Brain pericyte (primary cell): ENCODE measurements at places on chromosomes 6 and 20.
A peak's percentile ranks its signal among the peaks of the same experiment; 100 is the strongest.

DNA sequence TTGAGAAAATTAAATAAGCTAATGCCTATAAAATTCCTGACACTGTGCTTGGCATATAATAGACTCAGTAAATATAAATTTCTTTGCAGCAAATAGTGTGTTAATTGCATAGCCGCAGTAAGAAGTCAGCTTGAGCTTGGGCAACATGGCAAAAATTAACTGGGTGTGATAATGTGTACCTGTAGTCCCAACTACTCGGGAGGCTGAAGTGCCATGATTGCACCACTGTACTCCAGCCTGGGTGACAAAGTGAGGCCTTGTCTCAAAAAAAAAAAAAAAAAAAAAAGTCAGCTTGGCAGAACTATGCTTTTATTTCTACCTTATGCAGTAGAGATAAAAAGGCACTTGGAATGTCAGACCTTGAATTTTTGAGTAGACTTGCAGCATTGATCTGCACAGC, 121.8 kb downstream of the AKAP7 start:
- no peak for DNase-seq

DNA sequence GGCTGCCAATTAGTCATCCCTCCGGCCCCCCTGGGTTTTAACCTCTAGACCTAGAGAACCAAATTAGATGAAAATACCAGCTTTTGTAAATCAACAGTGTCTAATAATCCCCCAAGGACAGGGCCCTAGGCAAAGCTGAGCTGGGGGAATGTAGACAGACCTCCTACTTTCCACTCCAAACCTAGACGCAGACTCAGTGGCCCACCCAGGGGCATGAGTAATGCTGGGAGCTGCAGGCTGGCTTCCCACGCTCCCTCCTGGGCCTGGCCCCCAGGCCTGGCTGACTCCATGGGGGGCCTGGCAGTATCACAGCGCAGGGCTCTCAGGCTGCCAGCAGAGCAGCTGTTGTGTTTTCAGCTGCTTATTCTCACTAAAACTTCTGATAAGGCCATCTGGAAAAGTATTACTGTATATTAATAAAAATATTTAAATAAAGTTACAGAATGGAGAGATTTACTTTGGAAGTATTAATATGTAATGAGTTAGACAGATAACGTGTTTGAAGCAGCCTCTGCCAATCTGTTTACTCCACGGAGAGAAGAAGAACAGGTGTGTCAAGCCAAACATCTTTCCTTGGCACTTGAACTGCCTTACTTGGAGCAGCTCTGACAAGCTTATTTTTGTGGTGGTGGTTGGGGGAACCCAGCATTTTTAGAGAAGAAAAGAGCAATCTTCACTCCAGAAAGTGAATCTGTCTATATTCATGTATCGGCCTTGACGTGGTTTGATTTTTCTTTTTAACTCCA, 144.0 kb upstream of the AGPAT4 start:
- DNase-seq: peak; percentile 96

GRCh38 chr6:89729818-89730217, 89.8 kb downstream of the MDN1 start:
- no peak for DNase-seq

DNA sequence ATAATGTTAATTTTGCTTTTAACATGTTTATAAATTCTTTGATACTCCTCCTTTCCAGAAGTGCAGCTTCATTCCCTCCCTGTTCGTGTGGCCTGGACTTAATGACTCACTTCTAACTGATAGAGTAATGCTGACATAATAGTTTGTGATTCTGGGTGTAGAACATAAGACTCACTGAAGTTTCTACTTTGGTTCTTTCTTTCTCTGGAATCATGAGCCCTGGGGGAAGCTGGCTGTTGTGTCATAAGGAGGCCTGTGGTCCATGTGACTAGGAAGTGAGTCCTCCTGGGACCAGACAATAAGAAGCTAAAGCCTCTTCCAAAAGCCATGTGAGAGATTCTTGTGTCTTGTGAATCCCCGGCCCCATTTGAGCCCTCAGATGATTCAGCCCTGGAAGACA, 30.5 kb upstream of the HLA-G start:
- no peak for DNase-seq

DNA sequence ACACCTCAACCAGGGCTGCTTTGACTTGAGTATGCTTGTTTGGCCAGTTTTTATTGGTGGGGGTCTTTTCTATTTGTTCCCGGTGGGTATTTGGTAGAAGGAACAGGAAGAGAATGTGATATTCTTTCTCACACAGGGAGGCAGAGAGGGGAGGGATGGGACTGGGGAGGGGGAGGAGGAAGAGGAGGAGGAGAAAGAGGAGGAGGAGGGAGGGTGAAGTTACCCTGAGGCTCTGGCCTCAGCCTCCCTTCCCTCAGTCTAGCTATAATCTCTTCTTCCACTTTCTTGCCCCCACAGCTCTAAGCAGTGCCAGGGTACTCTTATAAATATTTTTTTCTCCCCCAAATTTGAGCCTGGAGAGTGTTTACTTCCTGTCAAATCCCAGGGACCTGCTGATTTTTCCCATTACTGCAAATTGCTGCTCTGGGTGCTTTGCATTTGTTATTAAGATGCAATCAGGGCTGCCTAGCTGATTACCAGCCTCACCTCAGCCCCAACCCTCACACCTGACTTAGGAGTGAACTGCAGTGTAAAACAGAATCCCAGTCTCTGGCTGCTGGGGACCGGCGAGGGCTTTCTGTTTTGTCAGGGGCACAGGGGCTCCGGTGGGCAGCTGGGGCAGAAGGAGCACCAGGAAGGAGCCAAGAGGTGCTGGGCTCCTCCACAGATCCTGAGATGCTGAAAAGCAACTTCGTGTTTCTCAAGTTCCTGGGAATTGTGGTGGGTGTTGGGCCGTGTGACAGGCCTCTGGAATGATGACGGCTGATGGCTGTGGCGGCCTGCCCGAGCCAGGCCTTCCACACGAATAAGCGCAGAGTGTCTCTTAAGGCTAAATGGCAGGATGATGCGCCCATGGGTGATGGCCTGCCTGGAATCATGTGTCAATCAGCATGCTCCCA, 141.4 kb downstream of the CD83 start:
- no peak for DNase-seq
